ENCODE measurements at places on chromosomes 7 and 10.

GRCh38 chr10:99534450-99534938 is 1.8 kb downstream of the NKX2-3 start:
- no peak for DNase-seq

DNA sequence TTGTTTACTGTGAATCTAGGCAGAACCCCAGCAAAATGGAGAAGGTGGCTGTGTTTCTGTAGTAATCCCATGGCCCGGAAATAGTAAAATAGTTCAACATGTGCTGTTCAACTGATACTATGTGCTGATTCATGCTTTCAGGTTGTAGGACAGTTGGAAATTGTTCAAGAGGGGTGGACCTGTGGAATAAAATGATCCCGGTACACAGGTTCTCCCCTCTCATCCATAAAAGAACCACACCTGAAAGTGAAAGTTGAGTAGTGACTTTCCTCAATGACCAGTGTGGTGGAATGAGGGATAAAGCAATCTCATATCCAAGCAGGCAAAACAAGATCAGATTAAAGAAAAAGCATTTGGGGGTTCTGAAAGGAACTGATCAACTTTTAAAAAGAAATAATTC is 177.1 kb downstream of the POU6F2 start:
- DNase-seq, result no peak

- no peak for DNase-seq
These were observed 58.2 kb downstream of the ENTPD1 start for GRCh38 chr10:95814011-95814727.

DNA sequence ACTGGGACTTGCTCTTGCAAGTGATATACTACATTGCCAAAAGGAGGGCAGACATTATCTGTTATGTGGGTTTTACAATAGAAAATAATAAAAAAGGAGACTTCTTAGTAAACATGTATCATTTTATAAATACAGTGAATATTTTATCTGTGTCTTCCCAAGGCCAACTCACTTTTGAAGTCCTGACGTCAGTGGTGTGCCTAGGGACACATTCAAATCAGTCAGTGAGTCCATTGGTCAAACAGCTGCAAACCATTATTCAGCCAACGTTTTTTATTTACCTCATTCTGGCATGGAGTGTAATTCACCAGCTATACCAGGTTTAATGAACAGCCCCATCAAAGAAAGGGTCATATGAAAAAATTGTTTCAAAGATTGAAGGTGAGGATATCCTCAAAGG is 263.7 kb downstream of the IPMK start:
- no peak for DNase-seq

GRCh38 chr7:22074897-22075296 is 129.2 kb upstream of the CDCA7L start:
- no peak for DNase-seq

- DNase-seq, result no peak
These were observed 93.6 kb upstream of the RSU1 start for GRCh38 chr10:16910793-16911164.

DNA sequence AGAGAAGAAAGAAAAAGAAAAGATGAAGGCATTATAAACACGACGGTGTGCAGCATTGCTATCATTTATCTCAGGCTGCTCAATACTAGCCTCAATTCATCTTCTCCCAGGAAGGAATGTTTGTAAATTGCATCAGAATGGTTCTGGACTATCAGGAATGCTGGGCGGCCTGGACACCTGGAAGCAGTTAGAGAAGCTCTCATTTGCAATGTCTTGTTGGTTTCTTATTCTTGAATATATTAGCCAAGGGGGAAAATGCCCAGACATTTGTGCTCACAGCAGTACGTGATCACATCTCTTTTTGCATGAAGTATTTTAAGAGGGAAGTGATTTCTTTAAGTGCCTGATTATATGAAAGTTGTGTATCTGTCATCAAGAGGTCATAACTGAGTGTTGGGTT is 85.6 kb upstream of the IMMP2L start:
- DNase-seq, result no peak

- no peak for DNase-seq
These were observed 19.4 kb downstream of the ZFAND2A start for GRCh38 chr7:1140476-1141104.

GRCh38 chr10:126439942-126440341 is 51.7 kb upstream of the ADAM12 start:
- DNase-seq, result no peak

GRCh38 chr10:71084818-71085126 is 127.6 kb upstream of the UNC5B start:
- no peak for DNase-seq

DNA sequence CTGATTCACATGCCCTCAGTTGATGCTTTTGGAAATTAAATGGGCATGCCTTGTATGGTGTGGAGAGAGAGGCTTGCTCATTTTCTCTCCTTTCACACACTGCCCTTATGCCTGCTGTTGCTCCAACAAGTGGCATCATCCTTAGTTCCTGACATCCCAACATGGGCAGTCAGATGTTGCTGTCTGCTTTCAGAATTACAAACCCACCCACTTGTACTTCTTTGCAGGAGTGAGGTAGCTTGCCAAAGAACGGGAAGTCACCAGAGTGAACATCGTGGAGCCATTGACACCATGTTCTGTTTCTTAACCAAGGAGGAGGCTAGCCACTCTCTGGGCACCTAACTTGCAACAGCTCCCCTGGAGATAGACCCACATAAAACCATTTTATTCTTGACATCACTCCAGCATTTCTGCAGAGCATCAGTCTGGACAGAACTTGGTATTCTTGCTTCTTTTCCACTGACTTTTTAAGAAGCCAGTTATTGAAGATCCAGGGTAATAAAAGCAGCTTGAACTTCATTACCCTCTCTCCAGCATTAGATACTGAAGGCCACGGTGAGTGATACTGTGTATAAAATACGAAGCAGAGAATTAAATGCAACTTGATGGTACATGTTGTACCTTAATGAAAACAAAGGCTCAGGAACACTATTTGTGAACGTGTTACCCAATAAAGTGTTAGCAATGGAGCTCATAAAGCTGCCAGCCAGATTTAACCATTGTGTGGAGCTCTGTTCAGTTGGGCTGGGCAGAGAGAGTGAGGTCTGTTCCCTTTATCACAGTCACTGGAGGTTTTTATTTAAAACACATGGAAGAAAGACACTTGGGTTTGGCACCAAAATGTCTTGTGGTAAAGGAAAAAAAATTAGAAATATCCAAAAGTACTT is 195.8 kb upstream of the HABP2 start:
- no peak for DNase-seq

- DNase-seq, result no peak
These were observed 189.8 kb upstream of the IMMP2L start for GRCh38 chr7:111752022-111752582.

- DNase-seq, result no peak
These were observed 43.7 kb downstream of the CPVL start for GRCh38 chr7:29102558-29103151.

GRCh38 chr7:105816266-105816843 is 60.0 kb downstream of the ATXN7L1 start:
- no peak for DNase-seq

- no peak for DNase-seq
These were observed 39.7 kb upstream of the MKRN1 start for GRCh38 chr7:140519007-140519399.

DNA sequence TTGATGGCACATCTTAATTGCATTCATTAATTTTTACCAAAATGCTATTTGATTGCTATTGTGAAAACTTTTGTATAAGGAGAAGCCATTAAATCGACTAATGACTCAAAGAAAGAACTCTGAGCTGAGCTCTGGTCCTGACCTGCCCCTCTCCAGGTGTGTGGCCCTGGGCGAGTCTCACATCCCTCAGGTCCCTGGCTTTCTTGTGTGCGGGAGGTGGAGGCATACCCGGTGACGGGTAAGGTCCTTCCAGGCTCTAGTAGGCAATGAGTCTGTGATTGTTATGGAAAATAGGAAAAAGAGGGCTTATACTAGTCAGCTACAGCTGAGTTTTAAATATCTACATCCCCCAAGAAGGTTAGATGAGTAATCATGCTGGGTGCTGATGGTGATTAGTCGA is 248.1 kb downstream of the GATA3 start:
- no peak for DNase-seq

DNA sequence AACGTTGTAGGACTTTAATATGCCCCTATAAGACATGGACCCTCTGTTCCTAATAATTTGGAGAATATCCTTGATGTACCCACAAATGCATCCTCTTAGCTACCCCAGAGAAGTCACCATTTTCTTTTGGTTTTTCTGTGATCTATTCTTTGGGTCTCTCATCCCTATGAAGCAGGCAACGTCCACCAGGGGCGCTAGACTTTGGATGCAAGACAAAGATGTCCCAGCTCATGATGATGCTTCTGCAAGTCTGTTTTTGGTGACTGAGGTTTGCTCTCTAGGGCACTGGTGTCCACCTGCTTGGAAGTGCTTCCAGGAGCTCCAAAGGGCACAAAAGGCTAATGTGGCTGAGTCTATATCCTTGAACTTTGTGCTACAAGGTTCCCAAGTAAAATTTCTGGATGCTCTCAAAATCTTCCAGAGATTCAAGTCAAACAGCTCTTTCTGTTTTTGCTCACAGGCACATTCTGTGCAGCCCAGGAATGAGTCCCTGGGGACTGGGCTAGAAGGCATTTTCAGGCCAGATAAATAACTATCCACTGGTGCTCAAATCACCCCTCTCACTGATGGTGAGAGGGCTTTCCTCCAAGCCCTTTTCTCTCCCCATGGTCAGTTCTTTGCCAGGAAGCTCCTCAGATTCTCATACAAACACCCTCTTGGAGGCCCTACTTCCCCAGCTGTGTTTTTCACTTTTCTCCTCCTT is 166.4 kb downstream of the C7orf25 start:
- DNase-seq, result no peak

DNA sequence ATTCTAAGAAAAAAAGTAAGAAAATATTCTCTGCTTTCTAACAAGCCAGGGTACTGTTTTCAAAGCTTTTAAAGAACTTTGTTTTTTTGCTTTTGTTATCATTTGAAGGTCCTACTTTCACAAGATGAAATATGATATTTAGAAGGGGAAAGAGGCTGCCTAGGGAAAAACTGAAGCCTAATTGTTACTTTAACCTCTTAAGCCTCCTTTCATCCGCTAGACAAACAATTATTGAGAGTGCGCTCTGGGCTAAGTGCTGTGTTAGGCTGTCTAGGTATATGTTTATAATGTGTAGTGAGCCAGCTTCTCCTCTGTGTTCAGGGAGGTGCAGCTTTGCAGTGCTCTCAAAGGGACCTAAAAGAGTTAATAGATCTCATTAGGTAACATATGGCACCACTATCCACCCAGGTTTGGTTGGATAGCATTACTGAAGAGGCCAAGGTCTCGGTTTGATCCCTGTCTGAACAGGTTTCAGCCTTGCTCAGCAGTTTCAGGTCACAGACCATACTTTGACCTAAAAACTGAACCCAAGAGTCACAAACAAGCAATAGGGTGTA is 17.9 kb downstream of the PDK4 start:
- no peak for DNase-seq

GRCh38 chr10:61285749-61286148 is 167.4 kb downstream of the TMEM26 start:
- DNase-seq, result no peak

GRCh38 chr10:33271969-33272583 is 62.4 kb downstream of the NRP1 start:
- no peak for DNase-seq

DNA sequence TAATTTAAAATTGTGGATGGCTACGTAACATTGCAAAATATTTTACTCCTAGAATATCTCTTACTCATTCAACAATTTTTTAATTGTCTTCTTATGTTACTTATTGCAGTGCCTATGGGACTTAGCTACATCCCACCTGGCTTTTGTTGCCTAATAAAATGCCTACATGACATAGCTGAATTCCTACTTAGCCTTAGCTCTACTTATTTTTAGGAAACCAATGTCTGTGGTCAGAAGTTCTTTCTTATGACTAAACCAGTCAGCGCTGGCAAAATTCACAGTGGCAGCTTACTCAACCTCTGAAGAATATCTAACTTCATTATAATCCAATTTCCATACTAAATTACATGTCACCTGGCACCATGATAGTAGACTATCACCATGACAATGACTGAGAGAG is 1612.4 kb upstream of the LRRTM3 start:
- DNase-seq, result no peak

GRCh38 chr10:108436096-108436495 is 1271.6 kb upstream of the SORCS1 start:
- DNase-seq, result no peak

DNA sequence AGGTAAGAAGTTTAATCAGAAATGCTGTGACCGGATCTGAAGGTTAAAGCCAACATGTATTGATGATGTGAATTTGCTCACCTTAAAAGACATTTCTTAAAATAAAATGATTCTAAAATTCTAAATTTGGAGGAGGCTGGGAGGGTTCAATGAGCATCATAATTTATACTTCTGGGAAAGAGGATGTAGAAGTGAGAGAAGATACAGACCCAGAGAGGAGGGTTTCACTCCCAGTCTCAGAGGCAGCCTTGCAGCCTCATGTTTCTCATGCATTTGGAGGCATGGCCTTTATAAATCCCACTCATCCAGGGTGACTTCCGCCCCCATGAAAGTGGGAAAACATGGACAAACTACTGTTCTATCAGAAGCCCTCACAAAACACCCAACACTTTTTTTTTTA is 305.6 kb upstream of the PITRM1 start:
- DNase-seq, result no peak

- DNase-seq, result no peak
These were observed 177.0 kb downstream of the TSPAN12 start for GRCh38 chr7:120680985-120681384.

GRCh38 chr7:105011831-105012502 is 2.0 kb upstream of the KMT2E start:
- no peak for DNase-seq

DNA sequence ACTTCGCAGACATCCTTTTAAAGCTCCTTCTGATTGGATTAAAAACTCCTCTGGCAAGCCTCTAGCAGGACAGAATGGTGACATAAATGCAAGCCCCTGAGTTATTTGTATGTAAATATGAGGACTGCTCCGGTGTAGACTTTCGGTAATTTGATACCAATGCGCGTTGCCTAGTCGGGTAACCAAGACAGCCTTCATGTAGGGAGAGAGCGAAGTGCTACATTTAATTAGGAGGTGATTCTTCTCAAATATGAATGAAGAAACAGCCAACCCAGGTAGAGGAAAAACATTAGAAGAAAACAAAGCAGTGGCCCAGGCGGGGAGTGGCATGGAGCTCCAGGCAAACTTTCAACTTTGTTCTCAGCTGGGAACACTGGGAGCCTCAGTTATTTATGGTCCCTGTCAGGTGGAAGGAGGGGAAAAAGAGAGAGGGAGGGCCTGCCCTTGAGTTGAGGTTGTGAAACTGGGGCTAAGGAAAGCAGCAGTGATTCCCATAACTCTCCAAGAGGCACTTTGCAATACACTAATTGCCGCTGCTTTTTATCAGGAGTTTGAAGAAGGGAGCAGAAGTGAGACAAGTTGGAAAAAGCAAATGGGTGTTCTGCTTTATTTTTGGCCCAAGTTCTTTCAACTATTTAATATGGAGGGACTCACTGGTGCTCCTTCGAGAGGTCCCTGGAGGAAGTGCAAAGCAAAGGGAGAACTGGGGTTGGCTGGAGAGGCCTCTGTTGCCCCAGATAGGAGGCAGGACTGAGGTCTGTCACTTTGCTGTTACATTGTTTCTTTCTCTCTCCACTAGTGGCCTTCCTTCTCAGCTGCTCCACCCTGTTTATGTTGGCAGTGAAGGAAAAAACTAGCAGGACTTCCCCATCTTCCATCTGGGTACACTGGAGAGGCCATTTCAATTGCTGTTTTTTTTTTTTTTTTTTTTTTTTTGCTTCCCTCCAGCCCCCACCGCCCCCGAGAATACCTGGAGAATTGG is 234.6 kb upstream of the CCDC6 start:
- no peak for DNase-seq

- no peak for DNase-seq
These were observed 97.1 kb downstream of the CSTF2T start for GRCh38 chr10:51602326-51602725.

GRCh38 chr10:7520507-7521485 is 110.0 kb upstream of the SFMBT2 start:
- DNase-seq, result no peak

GRCh38 chr10:7333961-7334641 is 76.7 kb downstream of the SFMBT2 start:
- no peak for DNase-seq

Measured in SIG-M5 (cell line).